ENCODE measurements at places on chromosomes 13 and 19.
A peak's percentile ranks its signal among the peaks of the same experiment; 100 is the strongest.

GRCh38 chr19:53867225-53868090, at the start of gene MYADM:
MYADM (plus strand) TSS chr19:53867883; CDS start chr19:53873530, 5,647 bp downstream.
- peak; percentile 96 for DNase-seq

DNA sequence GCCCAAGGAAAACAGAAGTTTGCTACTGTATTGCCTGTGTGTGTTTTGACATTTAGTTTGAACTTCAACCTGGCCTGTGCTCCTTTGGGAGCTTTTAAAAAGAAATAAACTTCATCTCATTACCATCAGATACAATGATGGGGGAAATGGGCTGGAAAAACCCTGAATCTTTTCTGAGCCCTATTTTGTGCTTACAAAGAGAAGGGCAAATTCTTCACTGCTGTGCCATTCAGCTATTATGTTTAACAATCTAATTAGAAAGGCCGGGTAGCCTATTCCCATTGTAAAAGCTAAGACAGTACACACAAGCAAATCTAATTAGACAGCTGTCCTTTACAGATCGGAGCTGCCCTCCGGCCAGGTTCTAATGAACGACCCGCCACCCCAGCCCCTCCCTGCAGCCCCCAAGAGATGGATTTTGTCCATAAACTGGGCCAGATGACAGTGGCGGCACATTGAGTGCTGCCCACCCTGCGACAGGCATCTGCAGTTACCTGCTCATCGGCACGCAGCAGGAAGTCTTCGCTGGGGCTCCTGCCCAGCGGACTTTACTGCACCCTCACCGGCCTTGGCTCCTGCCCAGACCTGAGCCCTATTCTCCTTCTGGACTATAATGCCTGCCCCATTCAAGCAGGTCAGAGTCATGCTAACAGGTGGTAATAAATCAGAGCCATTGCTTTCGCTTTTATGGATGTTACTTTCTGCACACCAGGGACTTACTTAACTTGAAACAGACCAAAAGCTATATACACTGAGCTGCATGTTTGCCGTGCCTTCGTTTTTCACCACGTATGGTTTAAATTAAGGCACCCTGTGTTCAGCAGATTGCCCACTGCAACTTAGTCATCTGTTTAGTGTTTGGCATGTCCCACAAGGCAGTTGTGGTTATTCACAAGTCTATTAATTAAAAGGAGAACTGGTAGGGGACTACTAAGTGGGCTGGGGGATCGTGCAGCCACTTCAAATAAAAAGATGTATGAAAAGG, 549.6 kb downstream of the FGF9 start:
- DNase-seq = no peak

GRCh38 chr19:33527125-33527524, 5.5 kb upstream of the PEPD start:
- DNase-seq = no peak

- no peak for DNase-seq
These were observed 1623.4 kb upstream of the PRR20A start for GRCh38 chr13:55517312-55517711.

GRCh38 chr13:114161644-114162532, 17.2 kb upstream of the CFAP97D2 start:
- DNase-seq = no peak

GRCh38 chr19:30385666-30386065, 13.5 kb downstream of the ZNF536 start:
- no peak for DNase-seq

DNA sequence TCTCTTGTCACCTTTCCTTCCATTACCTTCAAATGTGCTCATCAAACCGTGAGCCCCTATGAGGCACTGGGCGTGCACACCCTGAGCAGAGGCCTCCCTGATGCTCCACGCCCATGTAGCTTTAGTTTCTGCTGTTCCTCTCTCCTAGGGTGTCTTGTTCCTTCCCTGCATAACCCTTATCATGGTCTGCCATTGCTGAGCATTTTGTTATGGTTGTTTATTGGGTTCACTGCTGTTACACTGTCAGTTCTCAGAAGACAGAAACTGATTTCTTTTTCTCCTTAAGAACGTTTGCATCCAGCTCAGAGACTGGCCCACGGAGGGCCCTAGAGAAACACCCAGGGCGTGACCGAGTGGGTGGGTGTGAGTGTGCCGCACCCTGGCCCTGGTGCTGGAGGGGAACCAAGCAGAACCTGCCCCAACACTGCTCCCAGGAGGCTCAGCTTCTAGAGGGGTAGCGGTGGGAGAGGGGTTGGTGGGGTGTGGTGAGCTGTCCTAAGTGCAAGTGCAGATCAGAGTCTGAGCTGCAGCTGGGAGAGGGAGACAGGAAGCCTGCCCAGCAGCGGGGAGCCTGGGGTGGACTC, 61.4 kb upstream of the URI1 start:
- no peak for DNase-seq
